ENCODE measurements at places on chromosomes 2 and 18.

DNA sequence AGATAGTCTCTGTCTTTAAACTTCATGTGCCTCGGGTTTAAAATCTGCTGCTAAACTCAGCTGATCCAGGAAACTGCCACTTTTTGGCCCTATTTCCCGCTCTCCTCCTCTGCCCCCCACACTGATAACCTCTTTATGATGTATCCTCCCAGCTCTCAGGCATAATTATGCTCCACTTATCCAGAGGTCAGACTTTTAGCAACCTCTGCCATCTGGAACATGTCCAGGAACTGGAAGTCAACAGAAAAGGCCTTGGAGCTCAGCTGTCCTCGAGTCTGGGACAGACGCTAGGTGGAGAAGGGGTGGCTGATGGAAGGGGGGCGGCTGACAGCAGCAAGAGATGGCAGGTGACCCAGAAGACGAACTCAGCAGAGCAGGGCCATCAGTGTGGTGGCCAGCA, 41.2 kb downstream of the ASAP2 start:
- no peak for DNase-seq

- DNase-seq: no peak
Observed at GRCh38 chr2:220469201-220469600, 841.8 kb downstream of the SLC4A3 start.

DNA sequence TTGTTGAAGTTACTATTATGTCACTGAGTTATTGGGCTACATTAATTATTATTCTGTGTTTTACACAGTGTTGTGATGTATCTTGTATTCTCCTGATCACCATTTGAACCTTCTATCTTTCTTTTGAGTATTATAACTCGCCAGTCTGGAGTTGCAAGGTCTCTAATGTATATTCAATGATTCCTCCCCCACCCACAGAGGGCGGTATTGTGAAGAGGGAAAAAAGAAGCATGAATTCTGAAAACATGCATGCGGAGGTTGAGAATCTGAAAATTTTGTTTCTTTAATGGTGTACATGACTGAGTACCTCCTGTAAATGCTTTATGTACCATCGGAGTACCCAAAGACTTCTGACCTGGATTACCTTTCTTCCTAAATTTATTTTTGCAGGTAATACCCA, 266.6 kb downstream of the NR4A2 start:
- DNase-seq: no peak

GRCh38 chr2:60884800-60885199, 3.4 kb downstream of the REL start:
- DNase-seq: no peak

- DNase-seq: no peak
Observed at GRCh38 chr2:239216614-239217273, 184.1 kb downstream of the HDAC4 start.

DNA sequence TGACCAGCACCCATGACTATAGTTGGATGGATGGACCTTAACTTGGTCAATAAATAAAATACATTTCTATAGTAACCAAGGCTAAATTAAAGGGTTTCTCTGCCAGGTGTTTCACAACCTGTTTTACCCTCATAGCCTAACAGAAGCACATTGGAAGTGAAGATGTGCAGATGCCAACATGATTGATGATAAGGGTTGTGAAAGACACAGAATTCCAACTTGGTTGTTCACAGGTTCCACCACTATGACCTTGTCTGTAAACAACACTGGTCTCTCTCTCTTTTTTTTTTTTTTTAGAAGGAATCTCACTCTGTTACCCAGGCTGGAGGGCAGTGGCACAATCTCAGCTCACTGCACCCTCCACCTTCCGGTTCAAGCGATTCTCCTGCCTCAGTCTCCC, 37.5 kb upstream of the PTH2R start:
- DNase-seq: no peak

GRCh38 chr18:63192126-63192884, 127.3 kb downstream of the BCL2 start:
- no peak for DNase-seq

DNA sequence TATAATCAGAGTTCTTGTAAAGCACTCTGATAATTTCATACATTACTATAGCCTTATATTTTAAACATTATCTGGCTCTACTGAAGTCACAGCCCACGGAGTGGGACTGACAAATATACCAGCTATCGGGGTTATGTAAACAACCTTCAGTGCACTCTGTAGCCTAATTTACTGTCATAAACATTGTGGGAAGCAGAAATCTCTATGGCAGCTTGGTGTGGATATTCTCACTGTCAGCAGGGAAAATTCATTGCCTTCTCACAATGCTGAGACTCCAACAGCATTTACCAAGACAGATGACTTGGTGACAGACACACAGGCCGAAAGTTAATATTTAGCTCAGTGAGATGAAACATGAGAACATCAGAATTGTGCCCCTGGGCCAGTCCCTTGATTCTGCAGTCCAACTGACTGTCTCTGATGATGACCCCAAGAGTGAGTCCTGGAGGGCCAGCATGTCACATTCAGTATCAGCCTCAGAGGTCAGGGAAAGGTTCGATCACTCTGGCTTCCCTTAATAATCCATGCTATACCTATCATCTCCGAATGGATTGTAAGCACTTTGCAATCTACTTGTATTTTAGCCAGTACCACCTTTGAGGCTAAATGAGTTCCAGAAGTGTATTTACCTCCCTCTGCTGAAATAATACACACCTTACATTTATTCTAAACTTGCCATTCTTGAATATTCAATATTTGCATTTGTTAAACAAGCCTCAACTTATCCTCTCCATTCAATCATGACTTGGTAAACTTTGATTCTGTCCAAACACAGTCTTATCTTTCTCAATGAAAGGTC, 146.2 kb upstream of the OSR1 start:
- no peak for DNase-seq

DNA sequence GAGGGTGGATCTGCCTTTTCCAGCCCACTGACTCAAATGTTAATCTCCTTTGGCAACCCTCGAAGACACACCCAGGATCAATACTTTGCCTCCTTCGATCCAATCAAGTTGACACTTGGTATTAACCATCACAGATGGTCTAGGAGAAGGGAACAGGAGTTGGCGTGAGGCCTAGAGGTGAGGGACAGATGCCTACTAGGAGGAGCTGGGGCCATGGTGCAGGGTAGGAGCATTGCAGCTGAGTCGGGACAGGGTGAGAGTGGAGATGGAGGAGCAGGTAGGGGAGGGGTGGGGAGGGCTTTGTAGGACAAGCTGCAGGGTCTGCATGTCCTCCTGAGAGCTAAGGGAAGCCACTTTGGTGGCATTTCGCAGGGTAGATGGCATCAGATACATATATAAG, 140.0 kb downstream of the VAPA start:
- DNase-seq: no peak

GRCh38 chr18:54378057-54378456, 20.4 kb downstream of the C18orf54 start:
- DNase-seq: no peak

GRCh38 chr2:191682126-191682525, 4.2 kb downstream of the NABP1 start:
- DNase-seq: no peak

DNA sequence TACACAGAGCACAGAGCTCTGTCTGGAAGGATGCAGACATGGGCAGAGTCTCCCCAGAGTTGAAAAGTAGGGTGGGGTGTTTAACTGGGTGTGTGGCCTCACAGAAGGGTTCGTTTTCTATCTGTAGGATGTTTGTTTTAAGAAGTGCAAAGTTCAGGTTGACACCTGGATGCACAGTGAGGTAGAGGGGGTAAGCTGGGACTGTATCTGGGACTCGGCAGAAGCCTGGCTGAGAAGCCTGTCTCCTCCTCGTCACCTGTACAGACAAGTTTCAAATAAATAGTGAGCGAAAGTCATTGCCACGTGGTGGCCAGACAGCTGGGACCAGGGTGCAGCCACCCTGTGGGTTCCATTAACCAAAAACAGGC, 145.9 kb downstream of the KLHL29 start:
- no peak for DNase-seq

- DNase-seq: no peak
Observed at GRCh38 chr2:240383871-240384700, 51.4 kb upstream of the GPC1 start.

DNA sequence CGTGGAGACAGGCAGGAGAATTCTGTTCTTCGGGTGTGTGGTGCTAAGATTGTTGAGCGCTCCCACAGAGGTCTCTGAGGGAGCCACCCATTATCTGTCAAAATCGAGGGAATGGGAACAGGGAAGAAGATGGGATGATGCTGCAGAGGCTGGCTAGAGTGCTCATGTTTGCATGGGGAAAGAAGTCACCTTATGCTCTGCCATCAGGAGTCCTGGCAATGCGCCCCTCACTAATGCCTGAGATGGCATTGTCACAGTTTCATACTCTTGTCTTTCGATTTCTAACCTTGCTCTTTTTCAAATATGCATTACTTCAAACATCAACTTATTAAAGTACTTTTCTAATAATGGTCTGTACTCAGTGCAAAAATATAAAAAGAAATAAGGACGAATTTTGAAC, 463.3 kb upstream of the CELF4 start:
- DNase-seq: no peak

GRCh38 chr2:179255129-179255528, 9.5 kb downstream of the SESTD1 start:
- DNase-seq: no peak

- DNase-seq: no peak
Observed at GRCh38 chr2:18830962-18831361, 241.6 kb upstream of the NT5C1B start.

DNA sequence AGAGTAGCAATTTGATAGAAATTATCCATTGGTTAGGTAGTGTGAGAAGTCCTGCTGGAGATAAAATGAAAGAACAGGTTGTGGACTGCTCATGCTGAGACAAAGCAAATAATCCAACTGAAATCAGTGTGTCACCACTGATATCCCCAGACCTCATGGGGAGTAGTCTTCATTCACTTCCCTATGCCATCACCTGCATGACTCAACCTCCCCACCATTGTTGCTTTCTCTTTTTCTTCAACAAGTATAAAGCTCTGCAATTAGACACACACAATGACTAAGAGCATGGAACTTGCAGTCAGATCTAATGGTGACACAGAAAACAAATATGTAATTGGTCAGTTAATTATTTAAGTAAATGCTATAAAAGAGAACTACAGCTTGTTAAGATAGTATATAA, 475.3 kb downstream of the RIT2 start:
- DNase-seq: no peak

GRCh38 chr2:72144274-72144631, 3.4 kb downstream of the CYP26B1 start:
- no peak for DNase-seq
